ENCODE measurements at places on chromosomes 2 and 18.
A peak's percentile ranks its signal among the peaks of the same experiment; 100 is the strongest.

DNA sequence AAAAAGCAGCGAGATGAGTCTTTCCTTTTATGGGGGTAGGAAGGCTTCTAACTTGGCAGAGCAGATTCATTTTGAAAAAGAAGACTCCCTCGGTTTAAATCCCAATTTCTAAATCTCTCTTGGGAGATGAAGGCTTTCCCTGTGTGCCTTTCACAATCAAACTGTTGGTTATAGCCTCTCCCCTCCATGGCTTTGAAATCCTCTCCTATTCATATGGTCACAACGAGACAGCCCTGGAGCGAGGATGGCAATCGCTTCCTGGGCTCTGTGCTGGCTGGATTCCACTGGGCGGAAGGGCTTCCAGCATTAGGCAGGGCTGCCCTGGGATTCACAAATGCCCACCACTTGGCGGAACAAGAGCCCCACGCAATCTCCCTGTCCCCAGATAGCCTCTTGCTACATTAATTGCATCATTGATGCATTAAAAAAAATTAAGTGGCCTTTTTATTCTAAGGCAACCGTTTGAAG, 1.6 kb downstream of the CAVIN2 start:
- DNase-seq: no peak

GRCh38 chr2:225274751-225275150, 124.8 kb upstream of the NYAP2 start:
- no peak for DNase-seq

DNA sequence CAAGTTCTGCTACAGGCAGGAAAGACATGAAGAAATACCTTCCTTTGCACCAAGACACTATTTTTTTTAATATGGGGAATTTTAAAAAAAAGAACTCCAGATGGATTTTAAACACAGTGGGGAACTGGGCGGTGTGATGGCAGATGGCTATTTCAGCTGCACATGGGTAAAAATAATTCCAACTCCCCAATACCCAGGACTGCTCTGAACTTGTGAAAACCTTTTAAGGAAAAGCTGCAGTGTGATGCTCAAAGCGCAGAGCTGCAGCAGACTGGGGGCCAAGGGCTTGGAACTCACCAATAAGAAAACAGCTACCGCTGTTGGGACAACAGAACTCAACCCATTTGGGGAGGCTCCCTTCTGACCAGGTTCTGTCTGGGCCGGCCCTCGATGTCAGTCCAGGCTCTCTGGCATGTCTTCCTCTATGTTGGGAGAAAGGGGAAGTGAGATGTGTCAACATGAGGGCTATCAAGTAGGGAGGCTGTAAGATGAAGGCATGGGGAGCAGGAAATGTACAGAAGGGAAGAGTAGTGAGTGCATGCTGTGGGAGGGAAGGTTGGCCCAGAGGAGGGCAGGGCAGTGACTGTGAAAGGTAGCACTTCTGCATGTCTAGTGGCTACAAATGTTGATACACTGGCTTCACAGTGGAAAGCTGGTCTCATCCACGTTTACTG, 64.0 kb upstream of the SLC14A2 start:
- DNase-seq: no peak

DNA sequence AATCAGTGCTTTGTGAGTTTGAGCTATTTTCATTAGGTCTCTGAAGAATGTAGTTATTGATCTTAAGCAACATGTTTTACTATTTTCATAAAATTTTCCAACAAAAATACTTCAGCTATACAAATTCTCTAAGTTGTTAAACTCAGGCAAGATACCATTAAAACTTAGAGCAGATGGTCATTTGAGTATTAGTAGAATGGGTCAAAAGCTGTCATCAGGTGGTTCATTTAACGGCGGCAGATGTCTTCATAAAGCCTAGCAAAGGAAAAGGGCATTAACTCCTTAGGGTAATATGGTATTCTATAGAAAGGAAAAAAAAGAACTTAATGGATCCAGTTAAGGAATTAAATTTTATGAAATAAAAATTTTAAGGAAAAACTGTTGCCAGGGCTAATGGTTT, 19.2 kb downstream of the MIB1 start:
- no peak for DNase-seq

- no peak for DNase-seq
Measured at GRCh38 chr2:100902817-100903405, 83.0 kb downstream of the NPAS2 start.

- no peak for DNase-seq
Measured at GRCh38 chr2:41610501-41611190, 437.2 kb upstream of the PKDCC start.

GRCh38 chr2:12071318-12071717, 324.9 kb downstream of the LPIN1 start:
- DNase-seq: no peak

DNA sequence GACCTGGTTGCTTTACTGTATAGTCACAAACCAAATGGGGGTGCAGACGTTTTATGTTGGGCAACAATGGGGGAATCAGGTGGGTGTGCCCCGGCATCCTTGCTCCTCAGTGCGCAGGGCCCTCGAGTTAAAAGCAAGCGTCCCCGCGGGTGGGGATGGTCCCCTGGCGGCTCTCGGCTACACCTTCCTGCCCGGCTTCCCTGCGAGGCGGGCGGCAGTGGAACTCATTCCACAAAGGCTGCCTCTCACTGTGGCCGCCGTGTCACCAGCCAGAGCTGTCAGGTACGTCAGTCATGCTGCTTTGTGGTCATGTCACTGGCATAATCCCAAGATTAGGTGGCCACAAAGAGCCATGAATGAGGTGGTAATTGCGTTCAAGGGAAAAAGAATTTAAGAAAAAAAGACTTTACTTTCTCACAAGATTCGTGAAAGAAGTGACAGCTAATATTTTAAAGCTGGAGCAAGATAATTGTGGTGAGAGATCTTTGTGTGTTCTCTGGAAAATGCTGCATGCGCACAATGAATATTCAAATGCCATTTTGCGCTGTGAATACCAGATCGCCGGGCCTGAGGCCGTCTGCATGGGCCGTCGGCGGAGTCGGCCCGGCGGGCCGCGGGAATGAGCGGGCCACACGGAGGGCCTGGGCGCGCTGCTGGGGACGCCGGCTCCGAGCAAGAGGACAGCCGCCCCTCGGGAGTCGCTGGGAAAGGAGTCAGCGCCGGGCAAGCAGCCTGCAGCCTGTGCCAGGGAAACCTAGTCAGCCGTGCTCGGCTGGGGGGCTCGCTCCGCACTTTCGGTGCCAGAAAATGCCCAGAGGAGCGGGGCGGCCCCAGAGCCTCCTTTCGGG, 82.3 kb upstream of the LDLRAD4 start:
- DNase-seq: peak; percentile 59

DNA sequence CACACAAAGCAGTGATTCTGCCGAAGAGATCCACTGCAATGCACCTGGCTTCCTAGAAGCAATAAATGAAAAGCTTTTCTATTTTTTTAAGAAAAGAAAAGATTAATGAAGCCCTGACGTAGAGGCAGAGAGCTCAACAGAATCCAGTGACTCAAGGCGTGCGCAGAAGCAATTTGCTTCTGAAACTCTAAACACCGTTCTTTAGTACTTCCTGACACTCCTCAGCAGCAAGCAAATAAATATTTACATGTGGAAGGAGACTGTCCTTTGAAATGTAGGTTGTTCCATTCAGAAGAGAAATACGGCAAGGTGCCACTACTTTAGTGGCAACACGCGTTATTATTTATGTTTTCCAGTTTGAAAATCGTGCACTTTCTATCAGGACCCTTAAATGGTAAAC, 126.2 kb upstream of the ZNF516 start:
- DNase-seq: no peak

GRCh38 chr2:10863837-10864236, 47.9 kb upstream of the KCNF1 start:
- no peak for DNase-seq

DNA sequence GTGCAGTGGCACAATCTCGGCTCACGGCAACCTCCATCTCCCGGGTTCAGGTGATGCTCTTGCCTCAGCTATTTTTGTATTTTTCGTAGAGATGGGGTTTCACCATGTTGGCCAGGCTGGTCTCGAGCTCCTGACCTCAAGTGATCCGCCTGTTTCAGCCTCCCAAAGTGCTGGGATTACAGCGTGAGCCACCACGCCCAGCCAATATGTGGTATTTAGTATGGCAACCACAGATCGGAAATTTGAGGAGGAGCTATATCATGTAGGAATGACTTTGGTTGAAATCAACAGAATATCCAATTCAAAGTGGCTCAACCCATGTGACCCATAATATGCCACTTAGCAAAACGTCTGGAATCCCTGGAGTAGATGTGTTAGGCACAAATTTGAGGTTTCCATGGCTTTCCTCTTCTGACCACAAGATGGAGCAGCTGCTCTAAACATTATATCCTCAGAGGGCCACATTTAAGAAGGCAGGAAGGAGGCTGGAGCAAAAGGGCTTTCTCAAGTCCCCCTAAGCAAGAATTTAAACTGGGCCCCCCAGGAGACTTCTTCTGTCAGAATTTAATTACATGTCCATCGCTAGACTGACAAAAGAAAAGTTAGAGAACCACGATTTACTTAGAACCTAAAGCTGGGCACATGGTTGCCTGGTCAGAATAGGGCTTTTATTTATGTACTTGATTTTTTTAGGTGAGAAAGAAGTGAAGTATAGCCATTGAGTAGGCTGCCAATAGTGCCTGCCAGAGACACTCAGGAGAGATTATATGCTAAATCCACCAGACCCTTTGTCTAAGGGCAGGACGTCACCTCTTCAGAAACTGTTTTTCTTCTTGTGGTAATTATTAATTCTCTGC, 49.6 kb upstream of the ITSN2 start:
- DNase-seq: no peak

DNA sequence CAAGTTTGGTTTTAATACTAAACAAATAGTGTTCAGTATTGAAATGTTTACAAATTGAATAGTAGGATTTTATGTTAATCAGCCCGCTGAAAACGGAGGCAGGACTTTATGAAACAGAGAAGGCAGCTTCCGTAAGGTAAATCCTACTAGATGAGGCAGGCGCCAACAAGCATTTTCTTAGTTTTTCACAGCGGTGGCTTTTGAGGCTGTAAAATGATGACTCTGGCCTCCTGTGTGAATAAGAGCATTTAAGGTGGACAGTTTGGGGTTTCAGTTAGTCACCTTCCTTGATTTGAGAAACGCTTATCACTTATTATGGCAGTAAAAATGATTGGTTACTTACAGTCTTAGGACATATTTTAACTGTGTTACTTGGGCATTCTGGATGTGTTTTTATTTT, 212.9 kb downstream of the PTGR3 start:
- DNase-seq: no peak

DNA sequence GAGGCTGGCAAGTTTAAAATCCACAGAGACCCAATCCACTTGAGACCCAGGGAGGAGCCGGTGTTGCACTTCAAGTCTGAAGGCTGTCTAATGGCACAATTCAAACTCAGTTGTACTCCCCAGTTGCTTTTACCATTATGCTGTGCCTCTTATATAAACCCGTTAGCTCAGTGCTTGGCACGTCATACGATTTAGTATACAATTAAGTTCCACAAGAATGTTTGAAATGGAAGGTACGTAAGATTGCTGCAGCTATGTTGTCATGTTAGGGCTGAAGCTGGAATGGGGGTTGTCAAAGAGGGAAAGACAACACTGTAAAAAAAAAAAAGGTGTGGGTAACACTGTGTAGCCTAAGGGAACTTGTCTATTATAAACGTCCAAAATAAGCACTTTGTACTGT, 30.2 kb downstream of the LIMS1 start:
- DNase-seq: no peak

- DNase-seq: no peak
Measured at GRCh38 chr2:119741868-119742267, 17.9 kb upstream of the PTPN4 start.

GRCh38 chr2:189276277-189276676, 96.7 kb upstream of the COL5A2 start:
- no peak for DNase-seq

- DNase-seq: no peak
Measured at GRCh38 chr2:108447947-108448677, 894 bp upstream of the GCC2 start.

- DNase-seq: no peak
Measured at GRCh38 chr2:176917-177316, 86.9 kb downstream of the SH3YL1 start.

DNA sequence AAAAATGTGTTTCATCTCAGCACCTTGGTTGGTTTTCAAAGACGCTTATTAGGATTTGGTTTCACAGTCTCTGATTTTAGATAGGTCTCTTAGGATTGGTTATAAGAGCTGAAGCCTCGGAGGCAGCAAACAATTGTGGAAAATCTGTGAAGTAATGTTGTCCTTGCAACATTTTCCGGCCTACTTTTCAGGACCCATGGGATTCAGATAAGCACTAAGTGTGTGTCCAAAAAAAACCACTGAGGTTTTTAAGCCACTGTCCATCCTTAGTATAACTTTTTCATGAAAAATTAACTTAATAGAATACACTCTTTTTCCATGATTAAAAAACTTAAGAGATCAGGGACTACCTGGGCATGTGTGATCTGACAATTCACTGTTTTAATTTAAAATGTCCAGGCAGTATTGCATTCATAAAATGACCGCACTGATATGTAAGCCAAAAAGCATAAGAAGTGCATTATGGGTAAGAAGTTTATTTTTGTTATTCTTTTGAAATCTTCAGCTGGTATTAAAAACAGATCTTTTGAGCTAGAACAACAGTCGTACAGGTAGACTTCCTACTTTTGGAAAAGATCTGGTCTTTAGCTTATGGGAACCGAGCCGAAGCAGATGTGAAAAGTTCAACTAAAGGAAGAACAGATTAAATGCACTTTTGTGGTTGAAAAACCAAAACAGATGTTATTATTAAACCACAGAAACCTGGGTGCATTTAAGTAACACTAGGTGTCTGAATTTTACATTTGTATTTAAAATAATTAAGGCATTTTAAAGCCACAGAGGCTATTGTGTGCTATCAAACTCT, 479.4 kb upstream of the ZEB2 start:
- DNase-seq: no peak

DNA sequence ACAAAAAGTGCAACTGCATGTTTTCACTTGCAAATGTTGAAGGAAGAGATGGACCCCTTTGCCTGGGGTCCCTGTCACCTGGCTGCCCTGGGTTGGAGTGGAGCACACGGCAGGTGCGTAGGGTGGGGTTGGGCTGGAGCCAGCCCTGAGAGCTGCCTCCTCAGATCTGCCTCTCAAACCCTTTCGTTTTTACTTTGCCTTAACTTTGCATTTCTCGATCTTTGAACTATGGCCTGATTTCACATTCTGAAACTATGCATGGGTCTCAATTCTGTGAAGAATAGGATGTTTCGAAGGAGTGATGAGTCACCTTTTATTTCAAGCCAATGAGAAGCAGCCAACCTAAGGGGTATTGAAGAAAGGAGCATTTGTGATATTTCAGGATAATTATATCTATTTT, 132.8 kb downstream of the ACOXL start:
- no peak for DNase-seq

GRCh38 chr2:70523996-70524965, 29.3 kb downstream of the TGFA start:
- DNase-seq: peak; percentile 19

GRCh38 chr2:24840962-24841945, 48.0 kb downstream of the CENPO start:
- no peak for DNase-seq

- no peak for DNase-seq
Measured at GRCh38 chr2:220353897-220354296, 726.5 kb downstream of the SLC4A3 start.

GRCh38 chr2:10688921-10689807, 611 bp downstream of the NOL10 start:
- DNase-seq: no peak

GRCh38 chr2:134783912-134784311, 54.5 kb upstream of the ACMSD start:
- DNase-seq: no peak

- no peak for DNase-seq
Measured at GRCh38 chr2:68263632-68264031, 11.3 kb upstream of the PPP3R1 start.

- DNase-seq: no peak
Measured at GRCh38 chr18:44779753-44780292, 99.1 kb downstream of the SETBP1 start.

- no peak for DNase-seq
Measured at GRCh38 chr2:48566592-48567310, 36.8 kb downstream of the STON1 start.
